ENCODE measurements at places on chromosomes 5 and 9.

GRCh38 chr5:119913425-119913824, 284.1 kb downstream of the FAM170A start:
- no peak for DNase-seq

DNA sequence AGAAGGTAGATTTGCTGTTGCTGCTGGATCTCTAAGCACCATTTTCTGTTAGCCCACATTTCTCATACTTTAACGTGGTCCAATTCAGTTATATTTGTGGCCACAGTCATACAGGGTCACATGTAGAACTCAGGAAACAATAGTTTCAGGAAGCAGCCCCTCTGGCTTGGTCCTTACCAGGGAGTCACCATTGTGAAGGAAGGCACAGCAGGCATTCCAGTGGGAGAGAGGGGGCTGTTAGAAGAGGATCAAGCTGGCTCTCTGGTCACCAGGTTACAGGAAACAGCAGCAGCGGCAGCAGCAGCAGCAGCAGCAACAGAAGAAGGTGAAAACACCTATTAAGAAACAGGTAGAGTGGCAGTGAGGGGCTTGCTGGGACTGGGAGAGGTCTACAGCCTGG, 14.5 kb downstream of the C9orf43 start:
- DNase-seq, result no peak

DNA sequence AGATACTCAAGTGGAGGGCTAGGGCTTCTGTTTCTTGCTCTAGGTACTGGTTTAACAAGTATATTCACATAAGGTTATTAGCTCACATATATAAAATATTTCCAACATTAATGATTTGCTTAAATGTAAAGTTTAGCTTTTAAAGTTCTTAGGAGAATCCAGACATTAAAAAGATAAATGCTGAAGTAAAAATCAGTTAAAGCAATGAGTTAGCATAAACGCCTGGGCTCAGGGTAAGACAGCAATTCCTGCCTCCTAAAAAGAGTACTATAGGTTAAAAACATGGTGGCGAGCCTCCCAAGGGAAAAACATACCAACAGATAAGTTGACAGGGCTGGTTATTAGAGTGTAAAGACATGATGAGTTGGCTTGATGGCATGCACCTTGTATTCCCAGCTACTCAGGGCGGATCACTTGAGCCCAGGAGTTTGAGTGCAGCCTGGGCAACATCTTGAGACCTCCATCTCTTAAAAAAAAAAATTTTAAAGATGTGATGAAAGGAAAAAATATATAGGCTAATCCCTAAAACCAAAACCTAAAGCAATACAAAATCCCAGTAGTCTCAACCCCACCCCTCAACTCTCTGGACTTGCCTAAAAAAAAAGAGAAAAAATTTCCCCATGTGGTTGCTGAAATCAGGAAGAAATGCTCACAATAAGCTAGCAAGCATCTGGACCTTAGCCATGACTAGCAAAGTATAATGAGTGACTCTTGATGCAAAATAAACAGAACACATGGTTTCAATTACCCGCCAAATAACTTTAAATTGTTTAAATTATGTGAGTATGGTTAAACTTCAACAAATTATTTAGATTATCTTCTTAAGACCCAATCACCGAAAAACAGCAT, 3.6 kb downstream of the GOLPH3 start:
- DNase-seq, result no peak

DNA sequence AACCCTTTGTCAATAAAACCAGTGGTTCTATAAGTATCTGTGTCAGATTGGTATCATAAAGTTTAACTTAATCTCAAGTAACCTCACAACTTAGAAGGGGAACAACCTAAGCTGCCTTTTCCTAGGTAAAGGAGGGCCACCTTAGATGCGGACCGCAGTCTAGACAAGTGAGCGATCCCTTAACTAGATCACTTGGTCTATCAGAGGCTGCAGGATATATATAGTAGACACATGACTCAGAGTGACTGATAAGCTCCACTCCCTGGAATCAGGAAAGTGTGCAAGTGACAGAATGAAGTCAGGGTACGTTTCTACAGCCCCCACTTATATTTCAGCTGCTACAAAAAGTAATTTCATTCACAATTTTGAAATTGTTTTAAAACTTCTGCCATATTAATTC, 7.4 kb downstream of the REEP5 start:
- no peak for DNase-seq

- DNase-seq, result no peak
Measured at GRCh38 chr5:181140766-181141165, 6.6 kb upstream of the OR2V2 start.

DNA sequence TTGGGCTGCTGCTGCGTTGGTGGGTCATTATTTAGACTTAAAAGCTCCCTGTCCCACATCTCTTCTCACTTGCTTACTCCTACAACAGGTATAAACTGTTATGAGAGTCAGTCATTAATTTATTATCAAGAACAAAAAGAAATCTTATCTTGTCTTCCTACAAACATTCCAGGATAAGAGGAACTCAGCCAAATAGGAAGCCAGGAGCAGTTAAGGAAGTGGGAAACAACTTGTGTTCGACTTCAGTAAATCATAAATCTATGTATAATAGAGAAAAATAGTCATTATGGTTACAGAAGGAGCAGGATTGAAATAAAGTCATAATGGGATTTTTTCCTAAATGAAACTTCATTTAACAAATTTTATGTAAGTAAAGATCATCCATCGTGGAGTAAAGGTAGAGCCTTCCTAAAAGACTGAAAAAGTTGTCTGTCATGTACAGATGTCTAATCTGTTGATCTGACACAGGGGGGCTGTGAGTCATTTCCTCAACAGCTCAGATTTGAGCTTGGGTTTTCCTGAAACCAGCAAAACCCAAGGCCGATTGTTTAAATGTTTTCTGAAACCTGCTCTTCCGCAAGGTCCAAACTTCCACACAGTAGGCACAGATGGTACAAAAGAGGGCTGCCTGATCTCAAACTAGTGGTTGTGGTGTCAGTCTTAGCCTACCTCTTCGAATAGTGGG, 25.3 kb upstream of the LRRTM2 start:
- no peak for DNase-seq

- no peak for DNase-seq
Measured at GRCh38 chr9:5644501-5644900, 15.6 kb downstream of the RIC1 start.

All from activated naive CD4-positive, alpha-beta T cell treated with Interleukin-2 at 50 U/mL for 16 hours (primary cell).